KBM-7 (cell line): ENCODE measurements at places on chromosomes 7 and 10.
A peak's percentile ranks its signal among the peaks of the same experiment; 100 is the strongest.

DNA sequence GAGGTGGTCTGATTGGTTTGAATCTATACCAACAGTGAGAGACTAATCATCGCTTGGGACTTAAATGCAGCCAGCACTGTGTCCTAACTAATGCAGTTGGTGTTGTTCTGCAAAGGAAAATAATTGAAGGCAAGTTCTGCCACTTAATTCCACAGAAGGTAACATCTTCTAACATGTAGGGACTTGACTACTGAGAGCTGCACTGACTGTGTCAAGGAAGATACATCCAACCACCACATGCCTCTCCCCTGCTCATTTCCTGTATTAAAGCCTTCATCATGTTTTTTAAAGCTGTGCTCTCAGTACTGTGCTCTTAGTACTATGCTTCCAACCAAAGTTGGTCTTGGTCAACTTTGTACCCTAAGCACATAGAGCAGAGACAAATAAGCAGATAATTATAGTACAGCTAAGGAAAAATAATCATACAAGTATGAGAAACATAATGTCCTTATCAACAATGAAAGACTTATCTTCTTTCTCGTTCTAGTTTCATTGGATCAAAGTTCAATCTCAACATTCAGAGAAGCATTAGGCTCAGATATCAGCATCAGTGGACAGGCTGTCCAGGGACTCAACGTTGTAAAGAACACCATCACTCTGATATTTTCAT is 2.8 kb upstream of the CYP3A4 start:
- no peak for DNase-seq

DNA sequence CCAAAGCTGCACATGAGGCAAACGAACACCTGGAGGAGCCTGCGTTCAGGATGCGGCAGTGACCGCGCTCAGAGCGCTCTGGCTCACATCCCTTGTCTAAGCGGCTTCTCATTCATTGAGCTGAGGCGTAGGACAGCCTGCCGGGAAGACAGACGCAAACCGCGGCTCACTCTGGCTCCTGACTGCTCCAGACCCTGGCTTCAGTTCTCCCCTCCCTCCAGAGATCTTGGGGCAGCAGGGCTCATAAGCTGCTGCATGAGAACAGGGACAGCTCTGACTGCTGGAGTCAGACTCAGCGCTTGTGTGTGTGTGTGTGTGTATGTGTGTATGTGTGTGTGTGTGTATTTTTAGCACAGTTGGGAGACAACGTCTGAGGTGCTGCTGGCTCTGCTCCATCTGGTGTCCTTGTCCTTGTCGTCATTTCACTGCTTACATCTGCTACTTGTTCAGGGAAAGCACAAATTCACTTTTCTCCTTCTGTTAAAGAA is 15.8 kb upstream of the LYZL2 start:
- DNase-seq: no peak

GRCh38 chr10:71404503-71405295 is 8.0 kb downstream of the CDH23 start:
- no peak for DNase-seq

GRCh38 chr7:157358041-157358752 is 21.4 kb downstream of the DNAJB6 start:
- DNase-seq: no peak

DNA sequence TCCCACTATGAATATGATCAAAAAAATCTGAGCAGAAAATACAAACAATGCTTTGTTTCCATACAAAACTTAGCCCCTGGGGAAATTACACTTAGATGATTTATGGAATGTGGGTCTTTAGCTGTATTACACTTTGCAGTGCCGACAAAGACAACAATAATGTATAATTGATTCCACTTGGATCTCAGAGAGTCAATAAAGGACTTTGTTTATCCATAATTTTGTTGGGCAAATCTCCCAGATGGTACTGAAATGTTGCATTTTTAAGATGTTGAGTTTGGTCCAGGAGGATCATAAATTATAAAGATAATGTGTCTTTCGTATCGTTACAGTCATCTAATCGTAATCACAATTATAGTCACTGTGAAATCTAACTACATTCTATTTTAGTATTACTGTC is 66.9 kb upstream of the DOCK1 start:
- DNase-seq: no peak

DNA sequence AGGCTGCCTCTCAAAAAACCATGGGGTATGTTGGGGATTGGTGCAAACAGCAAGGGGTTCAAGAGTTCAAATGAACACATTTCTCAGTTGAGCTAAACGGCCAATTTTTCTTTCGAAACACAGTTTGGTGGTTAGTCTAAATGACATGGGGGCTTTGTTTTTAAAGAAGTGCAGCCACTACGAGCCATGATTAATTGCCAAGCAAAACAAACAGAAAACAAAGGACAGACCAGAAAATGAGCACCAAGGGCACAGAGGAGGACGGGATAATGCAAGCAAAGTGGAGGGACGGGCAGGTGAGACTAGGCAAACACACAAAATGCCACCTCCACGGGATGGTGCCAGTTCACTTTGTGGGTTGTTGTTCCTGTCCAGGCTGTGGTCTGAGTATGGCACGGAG is 64.5 kb upstream of the PDLIM1 start:
- DNase-seq: no peak

GRCh38 chr7:102021841-102022618 is 204.6 kb downstream of the CUX1 start:
- DNase-seq: no peak

- no peak for DNase-seq
Observed at GRCh38 chr7:134153493-134154136, 26.5 kb downstream of the LRGUK start.

- no peak for DNase-seq
Observed at GRCh38 chr7:105803429-105803736, 73.0 kb downstream of the ATXN7L1 start.

GRCh38 chr10:80871083-80871482 is 333.4 kb downstream of the SH2D4B start:
- no peak for DNase-seq

DNA sequence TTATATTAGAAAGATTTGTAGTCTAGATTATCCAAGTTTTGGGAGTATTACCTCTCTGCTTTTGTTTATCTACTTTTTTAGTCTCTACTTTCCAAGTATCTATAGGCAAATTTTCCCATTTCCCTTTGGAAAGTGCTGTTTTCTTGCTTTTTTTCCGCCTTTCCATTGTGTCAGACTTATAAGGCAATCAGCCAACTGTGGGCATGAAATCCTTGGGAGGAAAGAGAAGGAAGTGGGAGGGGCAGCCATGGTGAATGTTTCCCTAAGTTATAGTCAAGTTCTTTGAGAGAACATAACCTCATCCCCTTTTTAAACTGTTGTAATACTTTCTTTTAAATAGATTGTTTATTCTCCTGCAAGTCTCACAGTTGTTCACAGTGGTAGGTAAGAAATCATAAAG is 52.6 kb downstream of the PTEN start:
- no peak for DNase-seq

DNA sequence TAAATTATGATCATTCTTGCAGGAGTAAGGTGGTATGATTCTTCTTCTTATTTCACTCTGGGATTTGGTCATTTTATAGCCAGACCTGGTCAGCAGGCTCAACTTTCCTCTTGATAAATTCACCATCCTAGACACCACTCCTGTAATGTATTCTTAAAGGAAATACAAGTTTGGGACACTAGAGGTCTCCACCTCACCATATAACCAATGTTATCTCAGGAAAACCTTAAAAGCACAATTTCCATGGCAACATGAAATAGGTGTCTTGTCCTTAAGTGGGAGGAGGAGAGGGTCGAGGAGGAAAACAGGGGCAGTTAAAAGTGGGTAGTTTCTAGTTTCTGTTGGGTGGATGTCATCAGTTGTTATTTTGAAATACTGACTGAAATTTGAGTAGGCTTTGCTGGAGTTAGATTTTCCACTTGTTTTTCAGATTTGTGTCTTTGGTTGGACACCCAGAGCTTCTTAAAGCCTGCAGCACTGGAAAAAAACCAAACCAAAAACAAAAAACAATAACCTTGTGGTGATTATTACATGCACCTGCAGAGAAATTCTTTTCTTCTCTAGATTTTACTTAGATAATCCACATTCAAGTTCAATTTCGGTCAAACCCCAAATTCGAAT is 163.1 kb downstream of the PRKCQ start:
- DNase-seq: peak; percentile 78
